IPS DF 6.9 (cell line): ENCODE measurements at places on chromosomes 1 and 21.

DNA sequence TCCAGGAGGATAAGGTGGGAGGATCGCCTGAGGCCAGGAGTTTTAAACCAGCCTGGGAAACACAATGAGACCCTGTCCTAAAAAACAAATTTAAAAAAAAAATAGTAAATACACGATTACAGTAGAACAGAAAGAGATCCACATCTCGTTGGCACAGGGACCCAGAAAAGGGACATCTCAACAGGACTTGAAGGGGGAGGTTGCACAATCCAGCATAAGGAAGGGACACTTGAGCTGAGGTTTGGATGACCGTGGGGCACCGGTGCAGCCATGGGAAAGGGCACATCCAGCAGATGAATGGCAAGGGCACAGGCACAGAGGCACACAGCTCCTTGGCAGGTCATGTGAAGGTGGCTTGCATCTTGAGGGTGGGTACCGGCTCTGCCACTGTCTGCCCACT is 20.5 kb downstream of the TRIM67 start:
- no peak overlapping the region for H3K4me3 ChIP-seq
- no peak for DNase-seq
- H3K36me3 ChIP-seq = no peaks in the 10 kb centered on the region
- no peaks in the 10 kb centered on the region for H3K4me1 ChIP-seq
- no peaks in the 10 kb centered on the region for H3K27me3 ChIP-seq

DNA sequence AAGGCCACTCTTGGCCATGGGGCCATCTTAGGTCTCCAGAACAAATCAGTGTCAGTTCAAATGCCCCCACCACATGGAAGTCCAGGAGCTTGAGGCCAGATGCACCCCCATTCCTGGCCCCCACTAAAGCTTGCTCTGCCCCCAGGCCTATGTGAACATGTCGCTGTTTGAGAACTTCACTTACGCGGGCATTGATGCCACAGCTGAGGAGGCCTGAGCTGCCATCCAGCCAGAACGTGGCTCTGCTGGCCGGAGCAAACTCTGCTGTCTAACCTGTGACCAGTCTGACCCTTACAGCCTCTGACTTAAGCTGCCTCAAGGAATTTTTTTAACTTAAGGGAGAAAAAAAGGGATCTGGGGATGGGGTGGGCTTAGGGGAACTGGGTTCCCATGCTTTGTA is 15.1 kb upstream of the MPL start:
- no peak overlapping the region for H3K27ac ChIP-seq
- H3K4me3 ChIP-seq = no peak overlapping the region
- no peaks in the 10 kb centered on the region for H3K4me1 ChIP-seq
- H3K36me3 ChIP-seq = no peaks in the 10 kb centered on the region

DNA sequence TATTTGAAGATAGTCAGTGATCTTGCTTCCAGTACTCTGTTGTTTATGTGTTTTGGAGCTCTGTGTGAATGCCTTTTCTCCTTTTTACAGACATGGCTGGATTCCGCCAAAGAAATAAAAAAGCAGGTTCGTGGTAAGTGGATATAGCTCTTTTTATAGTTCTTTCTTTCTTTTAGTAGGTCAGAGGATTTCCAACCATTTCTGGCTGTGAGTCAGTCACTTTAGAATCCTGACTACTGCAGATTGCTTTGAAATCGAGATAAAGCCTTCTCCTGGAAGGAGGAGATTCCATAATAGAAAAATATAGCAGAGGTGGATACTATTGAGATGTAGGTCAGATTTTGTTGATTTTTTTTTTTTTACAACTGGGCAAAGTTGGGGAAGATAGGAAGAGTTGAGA is 97.4 kb downstream of the EPB41 start:
- no peak for DNase-seq
- H3K27ac ChIP-seq = no peak overlapping the region
- H3K27me3 ChIP-seq = no peaks in the 10 kb centered on the region
- H3K4me1 ChIP-seq = no peaks in the 10 kb centered on the region

GRCh38 chr1:155049651-155050559 is 1.2 kb upstream of the ADAM15 start:
- DNase-seq = no peak
- no peak overlapping the region; the same call in 1 of the 2 replicates for H3K4me3 ChIP-seq
- no peak overlapping the region for H3K27ac ChIP-seq
- no peaks in the 10 kb centered on the region for H3K36me3 ChIP-seq
- peaks cover 5% of the 10 kb centered on the region; the same call in 1 of the 2 replicates for H3K27me3 ChIP-seq
